Umbilical cord (tissue), 2 donors: ENCODE measurements at places on chromosomes 2 and 18.

DNA sequence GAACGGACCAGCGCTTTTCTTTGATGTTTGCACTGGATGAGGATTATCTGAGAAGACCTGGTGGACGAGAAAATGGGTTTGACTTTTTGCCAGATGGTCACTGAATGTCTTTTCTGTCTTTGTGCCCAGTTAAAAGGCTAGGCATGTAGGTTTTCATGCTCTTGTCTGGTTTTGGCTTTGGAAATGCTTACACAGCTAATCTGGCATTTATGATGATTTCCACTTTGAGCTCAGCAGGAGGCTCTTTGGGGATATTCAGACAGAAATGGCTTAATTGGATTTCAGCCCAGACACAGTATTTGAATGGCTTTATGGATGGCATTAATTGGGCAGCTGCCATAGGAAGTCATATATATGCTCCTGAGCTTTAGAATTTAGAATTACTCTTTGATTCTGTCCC lies 59.6 kb downstream of the NCK2 start:
- peak; percentile 83 for DNase-seq

DNA sequence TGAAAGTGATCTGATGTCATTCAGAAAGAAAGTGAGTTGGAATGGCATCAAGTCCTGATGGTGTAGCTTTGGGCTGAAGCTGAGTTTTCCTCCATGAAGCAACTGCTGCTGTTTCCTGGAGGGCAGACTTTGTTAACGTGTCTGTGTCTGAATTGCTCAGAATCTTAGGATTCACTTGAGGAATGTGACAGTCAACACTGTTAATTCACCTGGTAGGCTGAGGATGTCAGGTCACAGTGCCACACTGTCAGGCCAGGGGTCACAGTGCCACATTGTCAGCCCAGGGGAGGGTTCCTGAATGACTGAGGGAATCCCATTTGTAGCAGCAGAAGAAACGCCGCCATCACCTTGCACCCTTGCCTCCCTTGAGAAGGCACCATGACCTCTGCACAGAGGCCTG lies 39.4 kb downstream of the LYPD6B start:
- DNase-seq = no peak

GRCh38 chr2:120867290-120868241 lies 131.9 kb downstream of the GLI2 start:
- DNase-seq = peak; percentile 95

GRCh38 chr2:19700861-19701585 lies 200.8 kb downstream of the TTC32 start:
- no peak for DNase-seq

DNA sequence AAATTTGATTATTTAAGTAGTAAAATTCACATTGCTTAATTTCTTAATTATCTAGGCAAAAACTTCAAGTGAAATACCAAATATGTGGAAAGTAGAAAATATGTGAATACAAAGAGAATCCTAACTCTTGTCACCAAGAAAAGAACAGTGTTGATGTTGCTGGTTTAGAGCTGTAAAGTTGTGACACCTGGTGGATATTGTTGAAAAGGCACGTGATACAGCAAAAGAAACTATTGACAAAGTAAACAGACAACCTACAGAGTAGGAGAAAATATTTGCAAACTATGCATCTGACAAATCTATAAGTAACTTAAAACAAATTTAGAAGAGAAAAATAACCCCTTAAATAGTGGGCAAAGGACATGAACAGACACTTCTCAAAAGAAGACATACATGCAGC lies 25.6 kb upstream of the ZC3H15 start:
- DNase-seq = peak; percentile 13

DNA sequence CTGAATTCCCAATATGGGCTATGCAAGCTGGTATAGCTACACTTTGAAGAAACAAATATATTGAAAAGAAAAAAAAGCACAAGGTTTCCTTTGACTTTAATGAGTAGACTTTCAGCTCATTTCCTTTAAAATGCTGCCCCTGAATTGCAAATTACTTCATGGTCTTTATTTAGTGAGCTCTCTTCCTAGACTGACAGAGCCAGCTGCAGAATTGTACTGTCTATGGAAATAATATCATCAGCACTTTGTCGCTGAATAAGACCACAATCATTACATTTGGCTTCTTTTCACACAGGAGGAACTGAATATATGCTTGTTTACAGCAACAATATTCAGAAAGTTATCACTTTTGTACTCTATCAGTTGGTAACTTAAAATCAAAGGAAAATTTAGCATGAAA lies 41.7 kb downstream of the ARL5A start:
- DNase-seq = no peak

DNA sequence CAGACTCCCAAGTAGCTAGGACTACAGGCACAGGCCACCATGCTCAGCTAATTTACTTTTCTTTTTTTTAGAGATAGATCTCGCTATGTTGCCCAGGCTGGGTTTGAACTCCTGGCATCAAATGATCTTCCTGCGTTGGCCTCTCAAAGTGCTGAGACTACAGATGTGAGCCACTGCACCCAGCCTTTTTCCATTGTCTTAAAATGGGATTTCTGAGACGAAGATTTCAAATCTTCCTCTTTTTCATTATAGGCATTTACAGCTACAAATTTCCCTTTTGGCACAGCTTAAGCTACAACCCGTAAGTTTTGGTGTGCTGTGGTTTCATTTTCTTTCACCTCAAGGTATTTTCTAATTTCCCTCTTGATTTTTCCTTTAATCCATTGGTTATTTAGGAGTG lies 8.6 kb downstream of the GNLY start:
- no peak for DNase-seq

- no peak for DNase-seq
Measured at GRCh38 chr2:230984393-230985220, 11.3 kb upstream of the SPATA3 start.

GRCh38 chr2:51612387-51612786 lies 580.5 kb upstream of the NRXN1 start:
- DNase-seq = no peak

- peak; percentile 18 for DNase-seq
Measured at GRCh38 chr2:144511937-144512336, 8.0 kb downstream of the ZEB2 start.

DNA sequence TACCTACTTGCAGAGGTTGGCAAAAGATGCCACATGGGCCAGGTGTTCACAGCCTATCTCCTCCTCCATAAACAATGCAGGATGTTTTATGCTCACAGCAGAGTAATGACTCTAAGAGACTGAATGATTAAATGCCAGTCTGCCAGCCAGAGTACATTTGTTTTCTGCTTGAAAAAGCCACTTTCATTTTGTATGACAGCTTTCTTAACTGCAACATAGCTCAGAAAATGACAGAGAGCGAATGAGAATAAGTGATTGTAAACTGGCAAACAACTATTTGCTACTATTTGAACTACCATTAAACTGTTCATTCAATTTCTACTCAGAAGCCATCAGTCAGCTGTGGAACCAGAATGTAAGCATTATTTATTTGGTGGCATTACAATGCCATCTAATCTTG lies 50.6 kb upstream of the DCC start:
- DNase-seq = no peak
